ENCODE measurements at places on chromosomes 5 and 9.

GRCh38 chr5:127595484-127596368 is 53.2 kb upstream of the CTXN3 start:
- DNase-seq, result no peak

DNA sequence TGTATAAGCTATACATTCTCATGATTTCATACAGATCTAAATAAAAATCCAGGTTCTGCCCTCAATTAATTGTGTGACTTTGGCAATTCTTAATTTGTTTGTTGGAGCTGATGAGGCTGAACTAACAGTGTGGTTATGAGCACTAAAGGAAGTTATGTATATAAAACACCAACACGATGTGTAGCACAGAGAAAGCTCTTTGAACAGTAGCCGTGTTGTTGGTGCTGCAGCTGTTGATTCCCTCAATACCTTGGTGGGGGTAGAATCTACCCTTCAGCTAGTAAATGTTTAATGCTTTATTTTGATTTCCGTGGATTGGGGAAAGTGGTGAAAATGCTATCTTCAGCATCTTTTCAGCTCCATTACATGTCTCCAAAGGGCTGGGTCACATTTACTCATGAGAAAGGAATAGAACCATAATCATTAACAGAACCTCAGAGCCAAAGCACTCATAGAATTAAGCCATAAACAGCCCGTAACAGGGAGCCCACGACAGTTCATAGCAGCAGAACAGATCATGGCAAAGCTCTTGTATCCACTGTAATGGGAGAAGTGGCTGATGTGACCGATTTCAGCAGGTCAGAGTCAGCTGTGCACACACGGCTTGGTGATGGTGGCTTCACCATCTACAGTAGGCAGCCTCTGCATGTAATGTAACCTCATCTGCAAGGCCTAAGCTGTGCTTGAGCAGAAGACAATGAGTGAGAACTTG is 332.7 kb downstream of the DIRAS2 start:
- no peak for DNase-seq

DNA sequence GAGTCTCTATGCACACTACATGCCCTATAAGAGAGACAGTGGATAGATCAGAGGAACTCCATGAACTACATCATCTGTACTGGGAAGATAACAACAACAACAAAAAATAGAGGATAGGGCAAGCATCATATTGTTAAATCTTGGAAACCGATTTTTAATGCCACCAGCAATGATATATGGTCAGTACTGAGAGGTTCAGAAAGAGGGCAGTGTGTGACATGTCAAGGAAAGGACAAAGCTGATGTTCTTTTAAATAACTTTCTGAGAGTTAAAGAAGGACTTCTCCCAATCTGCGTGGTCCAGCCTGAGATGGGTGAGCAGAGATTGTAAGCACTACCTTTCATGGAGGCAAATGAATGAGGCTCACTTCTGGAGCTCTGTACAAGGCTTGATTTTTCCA is 62.0 kb upstream of the PHF24 start:
- no peak for DNase-seq

DNA sequence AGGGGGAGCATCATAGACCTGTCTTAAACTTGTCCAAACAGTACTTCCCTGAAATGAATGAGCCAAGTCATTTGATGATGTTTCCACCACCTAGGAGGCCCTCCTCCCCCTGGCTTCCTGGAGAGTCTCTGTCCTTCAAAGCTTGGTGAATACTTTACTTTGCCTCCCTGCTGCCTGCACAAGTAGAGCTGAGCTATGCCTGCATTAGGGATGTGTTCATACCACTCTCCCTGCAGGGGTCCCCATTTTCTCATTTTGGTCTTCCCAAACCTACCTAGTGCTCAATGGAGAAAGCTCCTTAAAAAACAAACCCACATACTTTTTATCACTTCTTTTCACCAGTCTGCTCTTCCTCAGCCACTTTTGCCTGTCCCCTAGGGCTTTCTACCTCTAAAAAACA is 7.7 kb downstream of the CCNI2 start:
- peak; percentile 29 for DNase-seq

DNA sequence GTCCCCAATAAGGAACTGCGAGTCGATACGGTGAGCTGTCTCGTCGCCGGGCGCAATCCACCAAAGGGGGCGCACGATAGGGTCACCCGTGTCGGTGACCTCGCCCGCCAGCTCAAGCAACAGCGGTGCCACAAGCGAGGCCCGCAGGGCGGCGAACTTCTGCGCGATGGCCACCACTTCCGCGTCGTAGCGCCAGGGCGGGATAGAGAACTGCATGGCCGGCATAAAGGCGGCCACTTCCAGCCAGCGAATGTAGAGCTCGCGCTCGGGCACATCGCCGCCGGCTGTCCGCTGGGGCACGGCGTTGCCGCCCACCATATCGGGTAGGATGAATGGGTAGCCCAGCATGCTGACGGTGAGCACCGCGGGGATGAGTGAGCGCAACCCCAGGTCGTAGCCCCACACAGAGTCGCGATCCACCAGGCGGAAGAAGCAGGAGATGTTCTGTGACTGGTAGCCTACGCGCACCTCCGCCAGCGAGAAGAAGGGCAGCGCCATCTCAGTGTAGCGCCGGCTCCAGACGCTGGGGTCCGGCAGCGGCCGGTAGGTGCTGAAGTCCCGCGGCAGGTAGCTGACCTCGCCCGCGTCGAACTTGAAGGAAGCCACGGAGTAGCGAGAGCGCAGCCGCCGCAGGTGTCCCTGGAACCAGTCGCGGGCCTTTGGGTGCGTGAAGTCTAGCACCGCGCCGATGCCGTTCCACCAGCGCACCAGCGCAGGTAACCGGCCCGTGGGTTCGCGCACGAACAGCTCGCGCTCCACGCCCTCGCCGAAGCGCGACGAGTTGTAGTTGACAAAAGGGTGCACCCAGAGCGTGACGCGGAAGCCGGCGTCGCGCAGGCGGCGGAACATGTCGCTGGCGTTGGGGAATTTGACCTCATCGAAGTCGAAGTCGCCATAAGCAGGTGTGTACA is 5.5 kb downstream of the MYORG start:
- no peak for DNase-seq

- no peak for DNase-seq
Observed at GRCh38 chr9:99052815-99053715, 51.8 kb upstream of the TGFBR1 start.

GRCh38 chr9:130244548-130245165 is 20.9 kb upstream of the HMCN2 start:
- DNase-seq, result peak; percentile 24

- no peak for DNase-seq
Observed at GRCh38 chr9:95509851-95510708, 6.7 kb downstream of the PTCH1 start.

DNA sequence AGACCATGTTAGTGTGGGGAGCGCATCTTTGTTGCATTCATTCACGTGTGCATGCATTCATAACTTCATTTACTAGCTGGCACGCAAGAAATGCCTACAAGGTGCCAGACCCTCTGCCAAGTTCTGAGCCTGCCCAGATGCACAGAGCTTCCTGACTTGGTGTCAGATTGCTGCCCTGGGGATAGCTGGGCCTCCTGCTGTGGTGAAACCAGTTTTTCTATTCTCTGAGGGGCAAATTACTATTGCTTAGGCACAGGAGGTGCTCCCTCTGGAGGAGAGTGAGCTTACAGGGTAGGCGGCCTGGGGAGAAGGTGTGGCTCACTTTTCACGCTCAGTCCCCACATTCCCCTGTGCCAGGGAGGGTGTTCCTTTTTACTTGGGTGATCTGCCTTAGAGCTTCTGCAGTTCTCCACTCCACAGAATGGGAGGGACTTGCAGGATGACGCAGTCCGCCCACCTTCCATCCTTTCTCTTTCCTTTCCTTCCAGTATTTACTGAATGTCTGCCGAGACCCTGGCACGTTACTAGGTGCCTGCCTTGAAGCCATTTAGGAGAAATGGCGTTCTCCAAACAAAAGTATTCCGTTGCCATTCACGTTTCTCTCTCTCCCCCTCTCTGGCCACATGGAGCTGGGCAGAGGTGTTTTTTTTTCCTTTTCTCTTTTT is 27.9 kb upstream of the CTNNA1 start:
- peak; percentile 48 for DNase-seq

DNA sequence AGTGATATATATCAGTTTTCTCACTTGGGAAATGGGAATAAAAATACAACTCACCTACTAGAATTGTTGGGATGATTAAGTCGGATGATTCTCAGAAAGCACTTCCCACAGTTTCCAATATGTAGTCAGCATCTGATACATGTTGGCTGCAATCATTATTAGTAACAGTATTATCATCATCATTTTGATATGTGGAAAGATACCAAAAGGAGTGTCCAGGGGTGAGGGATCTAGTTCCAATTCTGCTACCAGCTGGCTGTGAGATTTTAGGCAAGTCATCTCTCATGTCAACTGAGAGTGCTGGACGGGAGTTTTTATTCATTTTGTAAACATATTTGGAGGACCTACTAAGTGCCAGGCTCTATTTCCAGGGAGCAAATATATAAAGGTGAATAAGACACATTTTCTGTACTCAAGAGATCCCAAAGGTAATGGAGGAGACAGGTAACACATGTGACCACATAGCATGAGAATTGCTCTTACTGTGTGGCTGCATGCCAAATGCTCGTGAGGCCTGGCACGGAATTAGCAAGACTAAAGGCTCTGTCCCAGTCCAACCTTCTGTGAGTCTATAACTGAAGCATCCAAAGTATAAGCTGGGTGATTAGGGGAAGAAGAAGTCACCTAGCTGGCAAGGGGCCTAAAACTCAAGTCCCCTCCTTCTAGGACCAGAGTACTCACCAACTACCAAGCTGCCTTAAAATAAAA is 83.0 kb downstream of the GRIA1 start:
- DNase-seq, result peak; percentile 20

DNA sequence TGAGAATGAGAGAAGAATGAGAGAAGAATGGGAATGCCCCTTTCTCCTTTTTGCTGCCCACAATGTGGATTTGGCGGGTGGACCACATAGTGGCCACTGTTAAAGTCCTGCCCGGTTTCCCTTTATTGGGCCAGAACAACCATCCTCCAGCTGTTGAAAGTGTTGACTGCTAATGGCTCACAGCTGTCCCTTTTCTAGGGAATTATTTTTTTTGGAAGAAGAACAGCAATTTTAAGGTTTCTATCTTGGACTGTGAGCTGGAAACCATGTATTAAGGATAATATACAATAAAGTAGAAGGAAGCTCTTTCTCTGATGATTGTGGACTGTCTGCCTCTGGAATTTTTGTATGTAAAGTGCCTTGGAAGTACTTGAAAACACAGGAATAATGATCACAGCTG is 185.9 kb downstream of the DMRT2 start:
- DNase-seq, result no peak

- no peak for DNase-seq
Observed at GRCh38 chr9:119418721-119419120, 49.5 kb upstream of the BRINP1 start.

DNA sequence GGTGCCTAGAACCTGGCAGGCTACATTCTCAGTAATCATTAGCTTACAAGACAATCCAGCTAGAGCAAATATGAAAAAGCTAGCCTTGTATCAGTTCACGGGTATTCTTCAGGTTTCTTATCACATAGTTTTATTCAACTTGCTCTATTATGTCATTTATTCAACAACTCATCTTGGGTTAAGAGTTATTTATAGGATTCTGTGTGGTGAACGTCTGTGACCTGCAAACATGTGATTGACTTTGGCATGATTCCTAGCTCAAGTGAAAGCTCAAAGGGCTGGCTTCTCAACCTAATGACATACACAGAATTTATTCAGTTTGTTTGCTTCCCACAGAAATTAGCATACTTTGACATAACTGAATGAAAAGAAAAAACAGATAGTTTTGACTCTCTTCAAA is 173.1 kb downstream of the PLPPR1 start:
- DNase-seq, result no peak

- DNase-seq, result no peak
Observed at GRCh38 chr5:72697622-72698021, 118.8 kb upstream of the TNPO1 start.

- DNase-seq, result no peak
Observed at GRCh38 chr9:2109069-2109650, 94.0 kb downstream of the SMARCA2 start.

- DNase-seq, result no peak
Observed at GRCh38 chr5:6907320-6907918, 194.2 kb downstream of the TENT4A start.

DNA sequence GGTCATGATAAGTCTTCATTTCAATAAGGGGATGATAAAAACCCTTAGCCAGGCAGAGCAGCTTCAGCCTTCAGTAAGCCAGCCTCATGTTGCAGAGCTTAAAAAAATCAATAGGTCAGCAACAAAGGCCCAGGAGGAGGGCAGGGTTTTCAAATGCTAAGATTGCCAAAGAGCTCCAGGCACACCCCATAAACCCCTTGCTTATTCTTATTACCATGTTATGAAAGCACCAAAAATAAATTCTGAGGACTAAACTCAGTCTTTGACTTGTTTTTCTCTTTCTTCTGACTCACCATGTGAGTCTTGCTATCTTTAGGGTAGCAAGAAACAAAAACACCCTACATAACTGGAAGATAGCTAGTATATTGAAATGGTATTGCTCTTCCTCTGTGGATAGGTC is 317.1 kb downstream of the KCTD16 start:
- DNase-seq, result no peak

- no peak for DNase-seq
Observed at GRCh38 chr9:123411191-123411590, 55.2 kb downstream of the CRB2 start.

GRCh38 chr5:74412066-74412465 is 228.5 kb downstream of the ENC1 start:
- peak; percentile 48 for DNase-seq

DNA sequence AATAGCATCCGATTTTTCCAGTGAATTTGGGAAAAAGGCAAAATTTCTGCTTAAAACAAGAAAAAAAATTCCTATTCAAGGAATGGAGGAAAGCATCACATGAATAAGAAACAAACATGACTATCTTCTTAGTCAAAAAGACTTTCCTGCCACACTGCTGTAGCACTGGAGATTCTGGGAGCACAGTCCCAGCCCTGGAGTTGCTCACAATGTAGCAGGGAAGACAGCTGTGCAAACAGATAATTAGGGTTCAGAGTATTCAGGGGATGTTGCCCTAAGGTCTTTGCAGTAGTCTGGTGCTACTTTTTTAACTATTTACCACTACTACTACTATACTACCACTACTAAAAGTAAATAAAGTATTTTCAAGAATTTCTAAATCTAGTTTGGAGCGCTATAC is 86.5 kb downstream of the BNC2 start:
- DNase-seq, result no peak

GRCh38 chr9:354453-354852 is 139.8 kb downstream of the DOCK8 start:
- no peak for DNase-seq

GRCh38 chr5:149228618-149229297 is 42.9 kb upstream of the AFAP1L1 start:
- no peak for DNase-seq

DNA sequence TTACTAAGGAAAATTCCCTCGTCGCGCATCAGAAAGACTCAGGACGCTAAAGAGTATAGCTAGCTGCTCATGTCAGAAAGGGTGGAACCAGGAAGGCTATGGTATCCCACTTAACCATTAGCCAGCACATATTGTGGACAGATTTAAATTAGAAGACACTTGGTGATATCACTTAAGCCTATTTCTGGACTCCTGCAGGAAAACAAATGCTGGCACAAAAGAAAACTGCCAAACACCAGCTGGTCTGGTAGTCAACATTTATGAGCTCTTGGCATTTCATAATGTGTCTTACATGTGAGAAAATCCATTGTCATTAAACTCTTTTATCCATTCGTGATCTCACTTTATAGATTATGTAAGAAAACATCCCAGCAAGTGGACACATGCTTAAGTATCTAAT is 377.4 kb downstream of the PTPRD start:
- DNase-seq, result peak; percentile 43
